CD4-positive, alpha-beta T cell (primary cell): ENCODE measurements at places on chromosomes 16 and 17.

GRCh38 chr16:11629071-11630030, 38.9 kb upstream of the SNN start:
- DNase-seq: no peak

DNA sequence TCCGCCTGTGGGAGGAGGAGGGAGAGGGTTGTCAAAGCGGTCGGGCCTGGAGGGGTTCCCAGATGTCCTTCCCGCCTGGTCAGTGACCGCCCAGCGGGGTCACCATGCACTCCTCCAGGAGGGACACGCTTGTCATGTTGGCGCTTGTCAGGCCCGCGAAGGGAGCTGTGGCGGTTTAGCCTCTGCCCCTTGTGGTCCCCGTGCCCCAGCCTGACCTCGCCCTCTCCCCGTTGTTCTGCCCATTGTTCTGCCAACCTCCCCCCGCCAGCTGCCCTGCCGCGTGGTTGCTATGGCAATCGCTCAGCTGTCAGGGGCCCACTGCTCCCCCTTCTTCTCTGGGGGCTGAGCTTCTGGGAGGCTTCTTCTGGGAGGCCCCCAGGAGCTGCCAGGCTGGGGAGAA, 146.4 kb upstream of the CIBAR2 start:
- no peak for DNase-seq

DNA sequence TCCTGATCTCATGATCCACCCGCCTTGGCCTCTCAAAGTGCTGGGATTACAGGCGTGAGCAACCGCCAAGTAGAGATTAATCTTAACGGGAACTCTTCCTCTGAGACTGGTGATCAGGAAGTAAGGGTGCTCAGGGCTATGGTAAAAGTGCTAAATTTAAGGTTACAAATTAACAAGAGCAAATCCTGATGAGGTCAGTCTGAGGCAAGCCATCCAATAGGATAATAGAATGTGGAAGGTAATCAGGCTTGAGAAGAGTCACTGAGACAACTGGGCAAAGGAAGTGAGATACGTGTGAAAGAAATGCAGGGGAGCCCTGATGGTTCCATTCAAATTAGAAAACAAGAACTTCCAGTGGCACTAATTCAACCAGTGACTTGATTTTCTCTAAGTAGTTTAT, 69.1 kb downstream of the CACNG1 start:
- no peak for DNase-seq

GRCh38 chr17:63113167-63113566, 147.1 kb downstream of the TANC2 start:
- DNase-seq: no peak

GRCh38 chr16:8310323-8310722, 280.0 kb downstream of the TMEM114 start:
- no peak for DNase-seq
